NCI-H345 (cell line): ENCODE measurements at places on chromosomes 2 and 18.

DNA sequence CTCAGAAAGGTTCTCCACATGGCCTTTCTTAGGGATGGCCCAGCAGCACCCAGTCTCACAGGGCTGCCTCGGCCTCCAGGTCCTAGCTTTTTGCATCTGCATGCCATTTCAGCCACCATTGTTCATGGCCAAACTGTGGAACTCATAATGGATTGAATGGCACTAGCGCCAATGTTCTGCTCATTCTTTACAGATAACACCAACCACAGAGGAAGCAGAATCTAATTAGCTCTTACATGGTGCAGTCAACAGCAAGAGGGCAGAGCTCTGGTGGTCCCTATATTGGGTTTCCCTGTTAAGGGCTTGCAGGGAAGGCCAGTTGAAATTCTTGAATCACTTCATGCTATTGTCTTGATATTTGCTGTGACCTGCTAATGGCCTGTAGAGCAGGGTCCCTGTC lies 45.6 kb downstream of the ARL4C start:
- DNase-seq, result no peak

DNA sequence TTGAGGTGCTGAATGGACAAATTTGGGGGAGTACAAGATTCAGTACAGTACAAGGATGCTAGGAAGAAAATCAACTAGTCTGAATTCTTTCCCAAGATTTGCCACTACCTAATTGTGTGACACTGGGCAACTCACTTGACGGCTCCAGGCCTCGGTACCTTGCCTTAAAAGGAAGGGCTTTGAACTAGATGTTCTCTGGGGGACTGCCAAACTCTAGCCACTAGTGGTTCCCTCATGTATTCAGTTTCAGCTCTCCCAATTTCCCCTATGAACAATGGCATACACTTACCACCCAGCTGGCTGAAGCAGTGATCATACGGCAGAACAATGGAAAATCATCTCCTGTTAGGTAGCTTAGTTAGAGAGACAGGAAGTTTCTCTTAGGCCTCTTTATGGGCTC lies 73.4 kb downstream of the VWC2L start:
- DNase-seq, result peak; percentile 63

DNA sequence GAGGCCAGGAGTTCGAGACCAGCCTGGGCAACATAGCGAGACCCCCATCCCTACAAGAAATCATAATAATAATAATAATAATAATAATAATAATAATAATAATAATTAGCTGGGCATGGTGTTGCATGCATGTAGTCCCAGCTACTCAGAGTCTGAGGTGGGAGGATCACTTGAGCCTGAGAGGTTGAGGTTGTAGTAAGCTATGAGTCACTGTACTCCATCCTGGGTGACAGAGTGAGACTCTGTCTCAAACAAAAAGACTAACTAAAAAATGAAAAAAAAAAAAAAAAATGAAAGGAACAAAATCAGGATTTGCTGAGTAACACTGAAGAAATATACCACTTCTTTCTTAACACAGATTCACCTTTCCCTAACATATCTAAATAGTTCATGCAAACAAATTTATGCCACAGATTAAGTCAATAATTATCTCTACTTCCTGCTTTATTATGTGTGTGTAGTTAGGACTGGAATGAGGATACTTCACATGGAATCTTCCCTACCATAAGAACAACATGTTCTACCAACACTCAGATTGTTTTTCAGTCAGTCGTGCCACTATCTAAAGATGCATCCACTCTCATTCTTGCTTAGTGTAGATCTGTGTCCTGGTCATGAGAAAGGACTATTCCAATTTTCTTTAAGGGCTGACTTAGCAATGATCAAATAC lies 928.7 kb downstream of the SLC4A3 start:
- DNase-seq, result no peak

DNA sequence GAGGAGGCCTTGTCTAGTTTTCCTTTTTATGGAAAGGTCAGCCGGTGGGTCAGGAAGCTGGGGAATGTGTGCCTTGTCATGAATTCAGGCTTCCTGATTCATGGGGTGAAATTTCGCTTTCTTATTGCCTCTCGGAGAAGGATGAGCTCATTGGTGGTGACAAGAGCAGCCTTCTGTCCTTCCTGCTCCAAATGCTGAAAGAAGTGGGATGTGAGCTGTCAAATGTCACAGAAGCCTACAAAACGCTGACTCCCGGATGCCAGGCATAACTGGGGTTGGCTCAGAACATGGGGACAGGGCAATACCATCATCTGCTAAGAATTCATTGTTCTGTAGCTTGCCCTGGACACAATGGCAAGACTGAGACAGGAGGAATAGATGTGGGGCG lies 55.8 kb upstream of the FAM136A start:
- DNase-seq, result no peak

GRCh38 chr2:150620416-150620815 lies 132.9 kb upstream of the RND3 start:
- no peak for DNase-seq

GRCh38 chr2:17981936-17982335 lies 103.5 kb downstream of the KCNS3 start:
- no peak for DNase-seq

DNA sequence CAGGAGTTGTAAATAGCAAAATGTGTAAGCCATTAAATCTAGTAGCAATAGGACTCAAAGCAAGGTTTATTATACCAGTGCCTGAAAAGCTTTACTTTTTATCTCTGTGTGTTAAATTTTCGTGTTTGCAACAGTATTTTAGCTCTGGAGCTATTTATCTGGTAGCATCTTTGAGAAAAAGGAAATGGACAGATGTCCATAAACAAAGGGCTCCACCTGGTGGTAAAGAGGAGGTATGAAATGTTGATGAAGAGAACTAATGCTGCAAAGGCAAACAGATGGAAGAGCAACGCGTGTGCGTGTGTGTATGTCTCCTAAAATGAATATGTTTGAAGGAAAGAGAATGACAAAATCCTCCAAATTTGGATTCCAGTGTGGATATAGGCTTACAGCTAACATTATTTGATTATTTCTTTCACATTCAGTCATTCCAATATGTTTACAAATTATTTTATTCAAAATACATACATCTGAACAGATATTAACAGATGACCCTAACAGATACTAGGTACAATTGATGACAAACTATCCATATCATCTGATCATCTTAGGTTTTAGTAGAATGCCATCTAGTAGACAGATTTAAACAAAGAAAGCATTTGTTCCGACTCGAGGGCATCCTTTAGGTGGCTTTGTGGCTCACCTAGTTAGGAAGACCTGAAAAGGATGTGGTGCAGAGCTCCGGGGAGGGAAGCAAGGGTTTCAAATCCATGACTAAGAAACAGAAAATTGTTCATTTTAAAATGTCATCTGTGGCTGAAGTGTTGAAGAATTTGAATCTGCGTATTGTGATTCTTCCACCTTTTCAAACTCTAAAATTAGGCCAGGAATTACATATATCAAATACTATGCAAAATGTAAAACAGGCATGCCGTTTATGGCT lies 383.3 kb downstream of the MTX2 start:
- DNase-seq, result peak; percentile 72

GRCh38 chr2:128360711-128361110 lies 42.0 kb upstream of the HS6ST1 start:
- DNase-seq, result no peak

GRCh38 chr2:234964631-234965461 lies 13.0 kb downstream of the SH3BP4 start:
- no peak for DNase-seq

DNA sequence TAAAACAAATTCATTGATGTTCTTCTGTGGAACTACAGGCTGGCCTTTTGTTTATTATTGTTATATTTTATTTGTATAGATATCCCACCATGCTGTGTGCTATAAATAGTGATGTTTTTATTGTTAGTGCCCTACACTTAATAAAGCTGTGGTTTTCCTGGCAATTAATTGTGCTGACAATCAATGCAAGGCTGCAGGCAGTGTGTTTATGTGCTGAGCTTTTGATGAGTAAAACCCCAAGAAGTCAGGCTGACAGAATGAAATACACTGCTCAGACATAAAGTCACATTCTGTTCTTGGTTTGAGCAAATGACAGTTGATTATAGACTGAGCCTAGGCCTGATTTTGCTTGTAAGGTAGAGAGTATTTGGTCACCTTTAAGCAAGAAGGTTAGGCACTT lies 362.7 kb downstream of the CPS1 start:
- DNase-seq, result no peak

GRCh38 chr2:105820691-105821090 lies 76.0 kb downstream of the NCK2 start:
- no peak for DNase-seq

DNA sequence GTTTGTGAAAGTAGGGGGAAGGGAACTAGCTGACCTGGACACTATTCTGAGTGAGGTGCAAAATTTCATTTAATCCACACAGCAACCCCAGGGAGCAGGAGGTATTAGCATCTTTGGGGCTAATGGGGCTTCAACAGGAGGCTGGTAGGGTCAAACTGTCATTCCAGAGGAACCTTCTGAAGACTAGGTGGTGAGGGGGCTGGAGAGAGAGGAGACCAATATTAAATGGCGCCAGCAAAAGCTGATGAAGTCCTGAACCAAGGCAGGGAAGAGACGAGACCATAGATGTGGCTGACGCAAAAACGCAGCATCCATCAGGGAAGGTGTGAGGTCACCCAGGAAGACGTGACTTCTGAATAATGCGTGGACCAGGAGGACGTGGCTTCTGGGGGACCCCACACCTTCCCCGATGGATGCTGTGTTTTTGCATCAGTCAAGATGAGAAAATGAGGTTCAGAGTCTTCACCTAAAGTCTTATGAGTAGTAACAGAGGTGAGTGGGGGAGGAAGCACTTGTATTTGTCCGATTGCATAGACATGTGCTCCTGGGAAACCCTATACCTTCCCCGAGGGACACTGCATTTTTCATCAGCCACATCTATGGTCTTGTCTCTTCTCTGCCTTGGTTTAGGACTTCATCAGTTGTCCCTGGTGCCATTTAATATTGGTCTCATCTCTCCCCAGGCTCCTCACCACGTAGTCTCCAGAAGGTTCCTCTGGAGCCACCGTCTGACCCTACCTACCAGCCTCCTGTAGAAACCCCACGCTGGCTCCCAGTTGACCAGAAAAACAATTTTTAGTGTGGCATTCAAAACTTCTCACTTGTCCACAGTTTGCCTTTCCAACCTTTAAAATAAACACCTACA lies 188.6 kb downstream of the MYCN start:
- DNase-seq, result no peak

- no peak for DNase-seq
Measured at GRCh38 chr18:65057439-65058083, 693.3 kb upstream of the CDH7 start.

DNA sequence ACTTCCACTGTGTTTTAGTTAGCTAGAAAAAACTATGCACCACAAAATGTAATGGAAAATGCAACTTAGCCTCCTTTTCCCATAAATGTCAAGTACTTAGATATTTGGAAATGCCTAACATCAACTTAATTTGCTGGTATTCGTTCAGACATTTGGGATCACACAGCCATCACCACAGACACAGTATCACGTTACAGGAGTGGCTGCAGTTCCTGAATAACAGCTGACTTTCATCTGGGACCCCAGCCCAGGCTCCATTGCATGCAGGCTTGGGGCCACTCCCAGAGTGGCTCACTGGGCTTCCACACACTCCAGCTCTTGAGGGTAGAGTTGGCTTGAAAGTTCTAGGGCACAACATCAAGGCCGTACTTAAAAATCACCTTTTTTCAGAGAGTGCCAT lies 9.3 kb downstream of the TMEM182 start:
- no peak for DNase-seq

- DNase-seq, result no peak
Measured at GRCh38 chr18:62974928-62975675, 259.8 kb downstream of the PHLPP1 start.

DNA sequence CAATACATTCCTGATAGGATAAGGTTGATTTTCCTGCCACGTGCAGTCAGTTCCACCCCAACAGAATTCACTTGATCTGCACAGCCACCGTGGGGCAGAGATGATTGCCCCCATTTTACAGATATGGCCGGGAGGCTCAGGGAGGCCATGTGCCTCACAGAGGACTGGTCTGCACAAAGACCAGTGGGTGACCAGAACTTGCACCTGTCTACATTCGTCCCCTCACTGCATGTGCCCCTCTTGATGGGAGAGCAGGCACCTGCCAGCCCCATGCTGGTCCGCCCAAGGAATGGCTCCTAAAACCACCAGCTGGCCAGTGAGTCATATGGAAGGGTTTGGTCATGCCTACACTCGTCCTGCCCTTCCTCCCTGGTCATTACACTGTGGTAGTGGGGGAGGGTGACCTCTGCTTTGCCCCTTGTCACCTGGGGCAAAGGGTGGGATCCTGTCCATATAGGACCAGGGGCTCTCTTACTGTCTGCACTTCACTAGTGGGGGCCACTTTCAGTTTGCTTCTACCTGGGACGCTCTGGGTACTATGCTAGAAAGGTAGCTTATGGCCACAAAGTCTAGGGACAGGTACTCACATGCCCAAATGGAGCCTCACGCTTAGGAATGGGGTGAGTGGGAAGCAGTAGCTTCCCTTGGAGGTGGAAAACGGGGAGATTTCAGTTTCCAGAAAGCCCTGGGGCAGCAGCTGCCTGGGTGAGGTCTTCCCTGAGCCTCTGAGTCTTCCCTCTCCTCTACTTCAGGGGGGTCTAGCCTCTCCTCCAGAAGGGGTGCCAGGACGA lies 14.7 kb downstream of the RRM2 start:
- DNase-seq, result no peak

DNA sequence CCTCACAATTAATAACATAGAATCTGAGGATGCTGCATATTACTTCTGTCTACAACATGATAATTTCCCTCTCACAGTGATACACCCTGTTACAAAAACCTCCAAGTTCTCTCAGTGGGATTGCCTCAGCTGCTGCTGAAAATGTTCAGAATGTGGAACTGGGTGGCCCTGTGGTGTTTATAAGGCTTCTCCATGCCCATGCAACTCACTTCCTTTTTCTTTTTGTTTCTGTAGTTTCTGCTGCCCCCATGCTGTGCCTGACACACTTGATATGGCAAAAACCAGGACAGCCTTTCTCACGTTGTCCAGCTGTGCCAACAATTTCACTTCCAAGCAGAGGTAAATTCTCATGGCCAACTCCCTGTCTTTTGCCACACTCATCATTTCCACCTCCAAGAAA lies 206.2 kb downstream of the RPIA start:
- DNase-seq, result no peak

DNA sequence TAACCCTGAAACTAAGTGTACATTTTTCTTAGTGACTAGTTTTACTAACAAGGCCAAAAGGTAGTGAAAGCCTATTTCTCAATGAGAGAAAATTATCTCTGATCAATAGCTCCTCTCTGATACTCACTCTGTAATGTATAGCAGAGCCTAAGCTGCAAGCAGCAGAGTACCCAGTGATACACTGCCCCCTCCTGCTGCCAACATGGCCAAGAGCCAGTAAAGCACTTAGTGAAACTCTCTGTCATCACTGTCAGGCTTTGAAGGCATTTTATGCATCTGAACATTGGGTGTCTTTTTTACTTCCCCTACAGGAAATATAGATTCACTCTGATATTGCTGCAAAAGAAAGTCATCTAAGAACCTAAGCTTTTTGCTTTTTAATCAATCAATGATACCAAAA lies 784.1 kb upstream of the CDH7 start:
- peak; percentile 57 for DNase-seq

GRCh38 chr2:78353168-78353567 lies 672.3 kb upstream of the REG3G start:
- no peak for DNase-seq

GRCh38 chr2:37350034-37350433 lies 5.6 kb downstream of the QPCT start:
- DNase-seq, result peak; percentile 75

- DNase-seq, result no peak
Measured at GRCh38 chr18:23809415-23809814, 120.2 kb downstream of the LAMA3 start.

- DNase-seq, result no peak
Measured at GRCh38 chr2:84904151-84904550, 1.3 kb upstream of the TMSB10 start.

GRCh38 chr18:8389391-8390340 lies 219.6 kb upstream of the RAB12 start:
- DNase-seq, result peak; percentile 68
